ENCODE measurements at places on chromosomes 11 and 22.

- DNase-seq = no peak
These were observed 8.5 kb upstream of the TPH1 start for GRCh38 chr11:18054511-18055103.

GRCh38 chr11:124877631-124877909 is 12.3 kb downstream of the ROBO3 start:
- no peak for DNase-seq

DNA sequence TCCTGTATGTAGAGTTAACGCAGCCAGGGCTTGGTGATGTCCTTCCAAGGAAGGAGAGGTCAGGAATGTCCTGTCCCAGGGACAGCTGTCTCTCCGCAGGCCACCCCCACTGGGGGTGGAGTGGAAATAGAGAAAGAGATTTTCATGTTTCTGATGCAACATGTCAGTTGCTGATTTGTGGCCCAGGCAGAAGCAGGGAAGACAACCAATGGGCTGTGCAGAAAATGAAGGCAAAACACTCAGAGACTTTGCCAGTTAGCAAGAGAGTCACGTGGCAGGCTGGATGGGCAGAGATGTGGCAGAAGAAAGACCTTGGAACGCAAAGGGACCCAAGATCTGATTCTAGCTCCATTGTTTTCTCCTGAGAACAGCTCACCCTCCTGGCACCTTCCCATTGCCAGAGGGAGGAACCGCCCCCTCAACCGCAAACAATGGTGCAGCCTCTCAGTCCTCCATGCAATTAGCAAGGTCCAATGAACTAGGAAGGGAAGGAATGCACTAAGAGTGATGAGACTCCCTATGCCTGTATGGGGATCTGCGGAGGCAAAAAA is 71.0 kb downstream of the SYN3 start:
- DNase-seq = no peak

DNA sequence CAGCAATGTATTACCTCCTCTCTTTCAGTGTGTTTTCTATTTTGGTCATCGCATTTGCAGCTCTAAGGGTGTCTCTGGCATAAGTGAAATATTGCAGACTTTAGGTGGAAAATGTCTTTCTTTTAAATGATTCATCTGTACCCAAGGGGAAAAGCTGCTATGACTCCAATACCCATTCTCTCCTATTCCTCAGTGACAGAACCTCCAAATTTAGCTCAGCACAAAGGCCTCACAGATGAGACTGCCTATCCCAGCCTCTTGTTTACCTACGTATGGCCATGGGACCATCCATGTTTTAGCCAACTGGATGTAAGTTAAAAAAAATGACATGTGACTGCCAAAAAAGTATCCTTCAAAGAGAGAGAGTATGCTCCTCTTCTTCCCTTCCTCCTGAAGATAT is 7.9 kb downstream of the MTMR2 start:
- DNase-seq = no peak

GRCh38 chr11:118046964-118047700 is 29.7 kb upstream of the TMPRSS4 start:
- DNase-seq = peak; percentile 14

DNA sequence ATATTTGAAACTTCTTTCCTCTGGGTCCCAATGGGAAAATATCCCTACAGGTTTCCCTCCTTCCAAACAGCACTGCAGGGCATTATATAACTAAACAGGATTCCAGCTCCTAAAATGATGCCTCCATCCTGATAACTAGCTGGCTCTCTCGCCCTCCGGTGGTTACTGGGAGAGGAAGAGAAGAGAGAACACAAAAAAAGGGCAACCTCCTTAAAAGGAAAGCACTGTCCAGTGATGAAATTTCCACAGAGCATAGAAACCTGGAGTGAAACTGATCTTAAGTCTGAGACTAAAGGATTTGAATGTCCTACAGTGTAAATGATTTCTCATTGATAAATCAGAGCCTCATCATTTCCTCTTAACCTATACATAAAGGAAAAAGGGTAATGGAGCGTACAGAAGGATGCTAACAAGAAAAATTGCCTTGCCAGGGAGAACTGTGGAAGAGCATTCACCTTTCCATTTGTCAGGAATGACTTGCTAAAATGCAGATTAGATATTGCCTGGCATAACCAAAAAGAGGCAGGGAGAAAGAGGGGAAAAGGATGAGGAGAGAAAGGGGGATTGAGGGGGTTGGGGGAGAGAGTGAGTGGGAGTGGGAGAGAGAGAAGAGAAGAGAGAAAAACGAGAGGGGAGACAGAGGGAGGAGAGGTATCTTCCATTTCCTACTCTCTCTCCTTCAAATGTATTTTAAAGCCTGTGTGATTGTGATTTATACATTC is 121.3 kb downstream of the APOL5 start:
- DNase-seq = no peak

- no peak for DNase-seq
These were observed 435.0 kb upstream of the CADM1 start for GRCh38 chr11:115939104-115939730.

DNA sequence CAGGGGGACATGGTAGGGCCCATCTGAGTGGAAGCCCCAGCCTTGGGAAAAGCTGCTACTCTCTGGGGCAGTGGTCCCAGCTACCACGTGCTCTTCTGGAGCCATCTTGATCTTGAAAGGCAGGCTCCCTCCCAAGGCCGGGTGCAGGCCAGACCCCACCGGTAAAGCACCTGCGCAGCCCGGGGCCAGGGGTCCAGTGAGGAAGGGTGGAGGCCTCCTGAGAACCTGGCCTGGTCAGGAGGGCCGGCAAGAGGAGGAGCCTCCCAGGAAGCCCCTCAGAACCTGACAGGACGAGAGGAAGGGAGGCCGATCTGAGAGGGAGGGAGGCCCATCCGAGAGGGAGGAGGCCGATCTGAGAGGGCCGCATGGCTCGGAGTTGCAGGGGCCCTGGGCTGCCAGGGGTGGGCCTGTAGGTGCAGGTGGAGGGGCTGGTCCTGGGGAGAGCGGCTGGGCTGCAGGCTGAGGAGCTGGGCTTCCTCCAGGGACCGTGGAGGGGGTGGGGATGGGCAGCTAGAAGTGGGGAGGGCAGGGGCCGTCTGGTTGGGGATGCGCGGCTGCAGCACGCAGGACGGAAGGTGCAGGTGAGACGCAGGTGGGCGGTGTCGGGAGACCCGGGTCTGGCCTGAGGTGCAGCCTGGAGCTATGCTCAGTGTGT is 529 bp downstream of the GRAMD4 start:
- DNase-seq = no peak

All from CD4-positive, alpha-beta T cell treated with Interleukin-4 for 4 hours (primary cell).